ENCODE measurements at places on chromosomes 2 and 18.

DNA sequence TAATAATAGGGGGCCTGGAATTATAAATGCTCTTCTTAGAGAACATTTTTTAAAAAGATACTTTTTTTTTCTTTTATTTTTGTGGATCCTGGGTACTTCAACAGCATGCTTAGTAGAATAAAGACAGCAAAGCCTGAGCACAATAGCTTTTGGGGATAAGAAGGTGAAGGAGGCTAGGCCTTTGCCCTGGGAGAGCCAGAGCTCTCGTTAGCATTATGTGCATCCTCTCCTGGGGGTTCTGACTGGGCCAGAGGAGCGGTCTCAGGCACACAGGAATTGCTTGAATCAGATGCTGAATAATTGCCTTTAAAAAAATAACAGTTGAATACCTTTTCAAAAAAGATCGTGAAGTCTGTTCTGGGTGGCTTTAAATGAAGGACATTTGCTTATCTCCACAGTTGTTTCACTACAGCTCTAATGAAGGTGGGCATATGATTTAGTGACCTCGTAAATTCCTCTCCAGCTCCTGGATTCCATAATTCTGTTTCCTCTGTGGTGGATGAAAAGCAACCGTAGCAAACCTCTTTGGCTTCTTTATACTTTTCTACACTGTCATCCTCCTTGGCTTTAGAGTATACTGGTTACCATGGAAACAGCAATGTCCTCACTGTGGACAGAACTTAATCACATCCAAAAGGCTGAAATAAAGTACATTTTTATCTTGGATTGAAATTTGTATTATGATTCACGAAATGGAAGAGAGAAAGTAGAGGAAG lies 133.8 kb downstream of the MAIP1 start:
- DNase-seq, result no peak

DNA sequence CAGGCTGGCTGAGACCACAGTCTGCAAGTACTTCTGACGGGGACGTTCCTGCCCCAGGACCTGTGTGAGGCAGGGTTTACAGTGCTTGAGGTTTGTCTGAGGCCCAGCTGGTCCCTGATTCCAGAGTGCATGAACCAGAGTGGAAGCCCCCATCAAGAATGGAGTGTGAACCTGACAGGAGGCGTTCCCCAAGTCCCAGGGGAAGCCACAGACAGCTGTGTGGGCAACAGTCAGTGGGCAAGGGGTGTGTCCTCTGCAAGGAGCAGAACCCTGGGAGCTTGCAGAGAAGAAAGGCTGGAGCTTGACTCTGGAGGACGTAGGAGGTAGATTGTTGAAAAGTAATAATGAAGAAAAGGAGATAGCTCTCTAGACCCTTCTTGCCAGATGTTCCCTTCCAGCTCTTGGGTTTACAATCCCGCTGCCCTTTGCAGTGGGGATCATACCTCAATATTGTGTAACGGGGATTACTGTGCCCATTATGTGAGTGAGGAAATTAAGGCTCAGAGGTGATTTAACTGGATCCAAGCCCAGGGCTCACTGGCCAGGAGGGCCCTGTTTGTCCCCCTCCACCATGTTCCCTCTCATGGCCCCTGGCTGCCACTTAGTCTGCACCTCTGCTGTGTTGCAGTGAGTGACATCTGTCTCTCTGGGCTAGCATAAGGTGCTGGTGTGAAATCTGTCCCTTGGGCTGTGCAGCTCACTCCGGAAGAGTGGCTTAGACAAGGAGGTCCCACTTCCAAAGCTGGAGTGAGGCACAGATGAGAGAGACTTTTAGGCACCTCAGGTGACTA lies 6.2 kb downstream of the DBI start:
- no peak for DNase-seq

DNA sequence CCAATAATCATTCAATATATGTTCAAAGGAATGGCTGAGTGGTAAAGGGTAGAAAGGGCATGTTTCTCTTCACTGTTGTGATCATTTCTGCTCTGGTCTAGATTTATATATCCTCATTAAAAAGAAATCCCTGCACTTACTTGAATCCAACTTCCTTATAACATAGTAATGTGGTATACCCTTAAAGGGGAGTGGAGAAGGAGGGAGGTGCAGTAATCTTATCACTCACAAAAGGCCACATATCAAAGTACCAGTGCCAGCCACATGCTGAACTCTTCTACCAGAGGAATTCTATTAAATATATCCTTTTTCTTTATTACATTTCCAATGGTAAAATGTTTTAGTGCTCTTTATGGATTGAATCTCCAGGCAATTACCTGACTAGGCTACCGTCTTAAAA lies 3.3 kb downstream of the KATNAL2 start:
- DNase-seq, result no peak

DNA sequence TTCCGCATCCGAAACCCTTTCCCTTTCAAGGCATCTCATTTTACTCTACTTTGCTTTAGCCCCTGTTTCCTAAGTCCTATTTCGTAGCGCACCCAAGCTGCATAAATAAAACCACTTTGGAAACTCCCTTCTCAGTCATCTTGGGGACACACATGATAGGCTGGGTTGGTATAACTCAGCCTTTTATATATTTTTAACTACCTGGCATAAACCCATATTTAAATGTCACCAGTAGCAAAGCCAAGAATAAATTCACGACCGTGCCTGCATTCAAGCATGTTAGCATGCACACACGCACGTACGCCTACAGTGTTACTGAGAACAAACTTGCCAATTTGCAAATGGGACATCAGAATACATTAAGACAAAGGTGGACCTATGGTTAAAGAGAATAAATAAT lies 564.7 kb upstream of the PIK3C3 start:
- DNase-seq, result no peak

DNA sequence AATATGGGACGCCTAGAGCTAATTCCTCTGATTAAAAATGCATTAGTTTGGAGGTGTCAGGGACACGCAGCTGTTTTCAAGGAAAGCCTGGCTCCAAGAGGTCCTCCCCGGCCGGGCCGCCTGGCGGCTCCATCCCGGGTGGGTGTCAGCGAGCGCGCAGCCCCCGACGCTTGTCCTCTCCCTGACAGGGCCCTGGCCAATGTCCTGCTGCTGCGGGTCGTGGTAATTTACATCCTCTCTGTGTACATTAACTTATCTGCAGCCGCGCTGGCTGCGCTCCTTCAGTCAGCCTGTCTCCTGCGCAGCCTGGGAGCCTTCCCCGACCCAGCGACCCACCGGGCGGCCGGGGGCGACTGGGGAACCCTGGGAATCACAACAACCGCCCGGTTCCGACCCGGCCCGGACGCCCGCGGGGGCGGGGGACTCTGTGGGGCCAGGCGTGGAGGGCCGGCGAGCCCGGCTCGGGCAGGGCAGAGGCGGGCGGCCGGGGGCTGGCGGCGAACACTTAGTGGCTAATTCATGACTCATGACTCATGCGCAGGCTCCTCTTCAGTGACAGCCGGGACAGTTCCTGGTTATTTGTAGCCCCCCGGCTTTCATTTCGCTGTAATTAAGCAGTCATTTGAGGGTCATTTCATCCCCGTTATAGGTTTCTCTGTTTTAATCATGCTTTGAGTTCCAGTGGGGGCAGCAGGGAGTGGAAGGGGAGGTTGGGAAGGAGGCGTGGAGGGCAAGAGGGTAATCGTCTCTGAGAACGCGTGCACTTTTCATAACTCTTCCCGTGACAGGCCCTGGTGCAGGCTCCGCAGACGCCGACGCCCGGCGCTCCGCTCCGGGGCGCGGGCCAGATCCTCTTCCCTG lies 141.9 kb upstream of the CTAGE1 start:
- DNase-seq, result peak; percentile 5

GRCh38 chr2:143357966-143358365 lies 228.7 kb downstream of the ARHGAP15 start:
- DNase-seq, result no peak

DNA sequence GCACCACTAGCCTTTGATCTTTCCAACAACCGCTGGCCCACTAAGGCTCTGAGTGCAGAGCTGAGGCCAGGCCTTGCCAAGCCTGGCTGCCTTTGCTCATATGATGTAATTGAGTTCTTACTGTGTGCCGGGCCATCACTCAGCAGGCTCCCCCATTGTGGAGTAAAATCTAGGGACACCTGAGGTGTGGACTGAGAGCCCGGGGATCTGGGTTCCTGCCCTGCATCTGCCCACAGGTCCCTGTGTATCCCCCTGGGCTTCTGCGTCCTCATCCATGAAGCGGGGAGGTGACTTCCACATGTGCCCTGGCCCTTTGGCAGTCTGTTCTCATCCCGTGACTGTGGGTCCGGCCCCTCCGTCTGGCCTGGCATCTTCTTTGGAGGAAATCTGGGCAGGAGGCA lies 33.8 kb downstream of the GREB1 start:
- DNase-seq, result no peak

- no peak for DNase-seq
Observed at GRCh38 chr2:122980671-122981070, 1044.4 kb upstream of the CNTNAP5 start.

- no peak for DNase-seq
Observed at GRCh38 chr18:3015204-3015592, 2.3 kb upstream of the LPIN2 start.

DNA sequence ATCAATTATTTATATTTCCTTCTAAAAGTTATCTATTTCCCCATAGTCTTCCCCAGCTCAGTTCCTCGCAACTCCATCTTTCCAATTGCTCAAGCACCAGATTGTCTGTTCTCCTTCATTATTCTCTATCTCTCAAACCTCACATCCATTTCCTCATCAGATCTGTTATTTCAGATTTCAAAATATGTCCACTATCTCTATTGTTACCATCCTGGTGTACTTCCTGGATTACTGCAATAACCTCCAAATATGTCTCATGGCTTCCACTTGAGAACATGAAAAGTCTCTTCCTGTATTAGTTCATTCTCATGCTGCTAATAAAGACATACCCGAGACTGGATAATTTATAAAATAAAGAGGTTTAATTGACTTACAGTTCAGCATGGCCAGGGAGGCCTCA lies 641.7 kb upstream of the ZEB2 start:
- DNase-seq, result no peak

DNA sequence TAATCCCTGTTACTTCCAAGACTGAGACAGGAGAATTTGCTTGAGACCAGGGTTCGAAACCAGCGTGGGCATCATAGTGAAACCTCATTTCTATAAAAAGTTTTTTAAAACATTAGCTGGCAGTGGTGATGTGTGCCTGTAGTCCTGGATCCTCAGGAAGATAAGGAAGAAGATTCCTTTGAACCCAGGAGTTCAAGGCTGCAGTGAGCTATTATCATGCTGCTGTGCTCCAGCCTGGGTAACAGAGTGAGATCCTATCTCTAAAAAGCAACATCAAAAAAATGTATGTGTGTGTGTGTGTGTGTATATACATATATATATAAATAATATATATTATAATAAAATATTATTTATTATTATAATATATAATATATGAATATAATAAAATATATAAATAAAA lies 1417.6 kb upstream of the CDH2 start:
- DNase-seq, result no peak

DNA sequence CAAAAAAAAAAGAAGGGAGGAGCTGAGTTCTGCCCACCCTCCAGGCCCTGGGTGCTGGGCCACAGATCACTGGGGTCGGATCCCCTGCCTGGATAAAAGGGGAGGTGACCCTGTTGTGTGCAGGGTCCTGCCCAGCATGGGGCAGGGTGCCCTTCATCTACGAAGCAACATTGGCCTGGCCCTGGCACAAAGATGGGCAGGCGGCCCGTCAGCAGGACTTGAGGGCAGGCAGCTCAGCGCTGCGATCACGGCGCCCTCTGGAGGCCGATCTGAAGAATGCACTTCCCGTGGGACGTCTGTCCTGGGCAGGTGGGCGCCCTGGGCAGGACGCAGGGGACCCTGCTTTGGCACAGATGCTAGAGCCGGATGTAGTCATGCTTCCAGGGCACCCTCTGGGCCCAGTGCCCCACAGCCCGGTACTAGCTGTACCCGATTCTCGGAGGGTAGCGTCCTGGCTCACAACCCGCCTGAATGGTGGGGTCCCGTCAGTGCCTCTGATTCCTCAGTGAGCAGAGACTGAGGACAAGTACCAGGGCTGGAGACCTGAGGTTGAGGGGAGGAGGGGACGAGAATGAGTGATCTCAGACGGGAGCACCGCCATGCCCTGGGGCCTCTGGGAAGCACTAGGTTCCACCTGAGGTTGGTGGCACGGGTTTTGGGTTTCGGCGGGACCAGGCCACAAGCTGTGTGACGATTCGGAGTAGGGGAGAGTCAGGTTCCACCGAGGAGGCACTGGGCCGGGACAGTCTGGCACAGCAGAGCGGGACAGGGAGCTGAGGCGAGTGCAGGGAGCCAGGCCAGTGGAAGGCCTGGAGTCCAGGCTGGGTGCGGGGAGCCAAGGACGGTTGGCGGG lies 18.0 kb downstream of the ARID5A start:
- DNase-seq, result peak; percentile 60

DNA sequence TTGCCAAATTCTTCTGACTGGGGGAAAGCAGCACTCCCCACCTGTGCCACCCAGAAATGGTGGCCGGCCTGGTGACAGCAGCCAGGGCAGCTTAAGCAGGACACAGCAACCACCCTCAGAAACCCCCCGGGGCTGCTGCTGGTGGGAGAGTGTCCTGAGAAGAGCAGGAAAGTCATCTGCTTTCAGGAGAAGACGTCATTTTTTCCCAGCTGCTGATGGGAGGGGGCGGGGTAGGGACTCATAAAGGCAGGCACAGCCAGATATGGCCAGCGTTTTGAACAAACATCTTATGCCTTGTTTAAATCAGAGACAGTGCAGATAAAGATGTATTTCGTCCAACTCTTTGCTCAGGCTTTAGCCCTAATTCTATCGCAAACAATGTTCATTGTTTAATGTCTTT lies 139.5 kb downstream of the LRRC30 start:
- DNase-seq, result no peak

- no peak for DNase-seq
Observed at GRCh38 chr2:208501206-208501605, 94.6 kb downstream of the PTH2R start.

DNA sequence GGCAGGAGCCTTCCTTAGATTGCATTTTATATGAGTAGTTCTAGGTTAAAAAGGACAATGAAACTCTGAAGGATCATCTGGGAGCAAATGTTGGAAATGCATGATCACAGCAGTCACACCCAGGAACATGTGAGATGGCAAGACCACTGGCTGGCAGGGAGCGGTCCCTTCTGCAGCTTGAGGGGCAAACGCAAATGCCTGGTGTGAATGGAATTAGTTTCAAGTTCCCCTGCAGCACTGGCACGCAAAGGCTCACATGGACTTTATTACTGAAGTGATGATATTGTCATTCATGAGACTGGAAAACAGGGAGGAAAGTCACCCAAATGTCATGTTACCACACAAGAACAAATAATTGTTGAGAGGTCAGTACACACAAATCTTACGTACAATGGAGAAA lies 223.3 kb downstream of the FBXO15 start:
- DNase-seq, result no peak

GRCh38 chr2:235542733-235543127 lies 48.9 kb downstream of the AGAP1 start:
- no peak for DNase-seq

GRCh38 chr2:214156971-214157370 lies 253.9 kb upstream of the VWC2L start:
- no peak for DNase-seq

DNA sequence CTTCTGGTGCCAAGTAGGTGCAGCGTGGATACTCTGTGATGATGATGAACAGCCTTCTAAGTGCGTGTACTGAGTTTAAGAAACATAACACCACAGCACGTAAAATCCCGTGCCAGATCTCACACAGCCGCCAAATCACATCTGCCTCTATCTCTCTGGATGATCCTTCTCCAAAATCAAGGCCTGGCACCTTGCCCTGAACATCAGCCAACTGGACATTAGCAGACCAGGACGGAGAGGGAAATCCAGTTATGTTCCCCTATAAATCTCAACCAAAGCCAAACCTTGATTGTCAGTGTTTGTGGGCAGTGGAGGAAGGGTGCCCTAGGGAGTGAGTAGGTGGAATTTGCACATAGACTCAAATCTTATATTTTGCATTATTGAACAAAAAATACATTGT lies 164.3 kb downstream of the MIB1 start:
- DNase-seq, result no peak

Measured in activated CD8-positive, alpha-beta memory T cell treated with anti-CD3 and anti-CD28 coated beads for 48 hours (primary cell).